Glutamatergic neuron (in vitro differentiated cells): ENCODE measurements at places on chromosomes 7 and 10. TPM values are rescaled to one million over a fixed set of nuclear protein-coding genes. Genes with fewer than 3 reads are reported as not detected.

Gene CYP3A5
- not detected for total RNA-seq

DNA sequence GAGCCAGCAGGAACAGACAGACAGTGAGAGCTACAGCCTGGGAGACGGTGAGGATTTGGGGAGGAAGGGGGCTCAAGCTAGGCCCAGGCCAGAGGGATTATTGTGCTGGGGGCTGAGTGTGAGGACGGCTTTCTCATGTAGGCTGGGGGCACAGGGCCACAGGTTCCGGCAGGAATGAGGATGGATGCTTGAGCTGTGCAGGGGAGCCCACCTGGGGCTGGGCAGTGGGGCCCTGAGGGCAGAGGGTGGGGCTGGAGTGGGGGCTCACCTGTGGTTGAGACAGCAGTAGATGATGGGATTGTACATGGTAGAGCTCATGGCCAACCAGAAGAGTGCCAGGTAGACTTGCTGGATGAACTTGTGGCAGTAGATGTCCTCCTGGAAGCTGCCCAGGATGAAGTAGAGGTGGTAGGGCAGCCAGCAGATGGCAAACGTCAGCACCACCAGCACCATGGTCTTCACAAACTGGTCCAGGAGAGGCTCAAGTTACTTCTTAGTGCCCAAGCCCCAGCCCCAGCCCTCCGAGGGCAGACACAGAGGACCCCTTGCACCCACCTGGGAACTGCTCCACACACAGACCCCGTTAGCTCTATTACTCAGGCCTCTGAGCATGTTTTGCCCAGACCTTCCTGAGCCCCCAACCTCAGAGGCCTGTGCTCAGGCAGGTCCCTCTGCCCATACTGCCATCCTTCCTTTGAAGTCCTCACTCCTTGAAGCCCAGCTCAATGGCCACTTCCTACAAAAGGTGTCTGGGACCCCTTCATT, 9.7 kb downstream of the TACR2 start:
- DNase-seq, result no peak

Gene SLC13A4
- total RNA-seq, result not detected

Gene ST8SIA6
- not detected for total RNA-seq

DNA sequence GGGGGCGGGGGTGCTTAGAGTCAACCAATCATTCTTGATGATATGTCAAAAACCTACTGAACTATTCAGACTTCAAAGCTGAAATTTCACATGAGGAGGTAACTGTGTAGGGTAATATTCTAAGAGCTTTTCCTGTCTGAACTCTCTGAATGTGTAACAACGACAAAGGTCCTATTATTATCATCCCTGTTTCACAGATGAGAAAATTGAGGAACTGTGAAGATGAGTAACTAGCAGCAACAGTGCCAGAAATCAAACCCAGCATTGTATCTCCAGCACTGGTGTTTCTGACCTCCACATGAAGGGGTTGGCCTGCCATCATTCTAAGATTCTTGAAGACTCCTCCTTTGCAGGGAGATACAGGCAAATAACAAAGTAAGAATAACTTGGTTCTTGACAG, 294.7 kb upstream of the AOAH start:
- no peak for DNase-seq

- DNase-seq, result no peak
Observed at GRCh38 chr7:82244947-82245517, 198.5 kb downstream of the CACNA2D1 start.

DNA sequence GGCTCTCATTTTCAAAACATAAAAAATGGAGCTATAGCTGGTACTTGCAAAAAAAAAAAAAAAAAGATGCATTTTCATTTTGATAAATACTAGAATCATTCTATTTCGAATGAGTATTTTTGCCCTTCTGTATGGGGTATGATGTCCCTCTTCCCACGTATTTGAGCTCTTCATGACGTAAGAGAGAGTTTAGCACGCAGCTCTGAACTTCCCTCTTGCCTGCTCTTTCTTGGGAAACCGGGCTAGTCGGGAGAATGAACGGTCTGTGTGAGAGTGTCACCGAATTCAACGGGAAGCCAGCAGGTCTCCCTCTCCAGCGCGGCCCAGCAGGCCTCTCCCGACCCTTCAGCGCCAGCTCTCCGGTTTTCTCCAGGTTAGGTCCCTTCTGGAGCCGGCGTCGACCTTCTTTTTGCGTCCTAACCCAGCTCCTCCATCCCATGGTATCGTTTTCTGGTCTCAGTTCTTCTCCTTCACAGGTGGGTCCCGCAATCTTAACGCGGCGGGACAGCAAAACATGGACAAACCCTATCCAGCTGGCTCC, 159.2 kb upstream of the PITRM1 start:
- DNase-seq, result no peak

Gene LYZL2
- not detected for total RNA-seq

DNA sequence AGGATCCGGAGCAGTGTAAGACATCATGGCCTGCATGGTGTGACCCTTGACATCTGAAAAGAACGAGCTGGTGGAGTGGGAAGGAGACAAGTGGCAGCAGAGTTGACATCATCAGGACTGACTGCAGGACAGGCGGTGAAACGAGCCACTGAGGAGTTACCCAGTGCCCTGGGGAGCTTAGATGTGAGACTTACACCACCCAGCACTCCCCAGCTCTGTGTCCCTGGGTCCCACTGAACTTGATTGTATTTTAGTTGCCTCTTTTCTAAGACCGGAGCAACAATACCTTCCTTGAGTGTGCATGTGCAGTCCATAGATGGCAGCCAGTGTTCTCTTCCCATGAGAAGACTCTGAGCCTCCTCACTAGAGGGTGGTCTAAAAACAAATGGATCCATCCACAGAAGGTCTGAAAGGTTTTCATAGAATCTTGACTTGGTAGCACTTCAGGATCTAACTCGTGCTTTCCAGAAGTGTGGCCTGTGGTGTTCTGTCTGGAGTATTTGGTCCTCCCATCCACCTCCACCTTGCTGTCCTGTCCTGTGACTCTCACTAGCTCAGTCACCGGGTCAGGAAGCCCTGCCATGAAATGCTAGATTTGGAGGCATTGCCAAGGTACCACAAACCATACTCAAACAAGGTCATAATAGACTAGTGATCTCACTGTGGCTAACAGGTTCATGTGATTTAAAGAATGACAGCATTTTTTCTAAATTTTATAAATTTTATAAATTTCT, 59.0 kb downstream of the IKZF1 start:
- no peak for DNase-seq

GRCh38 chr7:8125680-8126444, 136.1 kb downstream of the ICA1 start:
- no peak for DNase-seq

Gene GPR26
- 0.10 TPM for total RNA-seq

DNA sequence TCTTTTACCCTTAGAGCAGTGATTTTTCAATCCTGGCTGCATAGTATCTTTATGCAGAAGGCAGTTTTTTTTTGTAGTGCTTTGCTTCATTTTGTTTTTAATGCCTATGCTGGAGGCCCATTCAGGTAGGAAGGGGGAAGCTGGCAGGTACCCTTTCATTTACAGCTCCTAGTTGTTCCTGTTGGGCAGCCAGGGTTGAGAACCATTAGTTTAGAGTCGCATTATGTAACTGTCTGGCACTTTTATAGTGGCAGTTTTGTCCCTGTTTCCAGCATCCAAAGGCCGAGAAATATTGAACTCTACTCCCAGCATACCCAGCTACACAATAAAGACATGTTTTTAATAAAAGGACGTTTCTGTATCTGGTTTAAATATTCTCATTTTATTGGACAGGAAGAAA, 110.6 kb downstream of the CCDC3 start:
- no peak for DNase-seq

- no peak for DNase-seq
Observed at GRCh38 chr10:14035506-14035905, 295.2 kb downstream of the FRMD4A start.

Gene GALNT17
- 42.0 TPM for total RNA-seq

DNA sequence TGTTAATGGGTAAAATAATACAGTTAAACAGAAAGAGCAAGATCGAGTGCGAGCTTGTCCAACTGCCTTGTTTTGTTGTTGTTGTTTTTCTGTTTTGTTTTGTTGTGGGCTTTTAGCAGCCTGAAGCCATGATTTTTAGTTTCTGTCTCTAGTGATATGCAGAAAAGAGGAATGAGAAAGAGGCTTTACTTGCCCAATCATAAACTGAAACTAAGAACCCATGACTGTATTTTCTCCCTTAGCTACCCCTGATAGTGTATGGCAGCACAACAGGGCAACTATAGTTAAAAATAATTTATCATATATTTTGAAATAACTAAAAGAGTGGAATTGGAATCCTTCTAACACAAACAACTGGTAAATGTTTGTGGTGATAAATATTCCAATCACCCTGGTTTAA, 493.9 kb downstream of the GLRX3 start:
- no peak for DNase-seq

DNA sequence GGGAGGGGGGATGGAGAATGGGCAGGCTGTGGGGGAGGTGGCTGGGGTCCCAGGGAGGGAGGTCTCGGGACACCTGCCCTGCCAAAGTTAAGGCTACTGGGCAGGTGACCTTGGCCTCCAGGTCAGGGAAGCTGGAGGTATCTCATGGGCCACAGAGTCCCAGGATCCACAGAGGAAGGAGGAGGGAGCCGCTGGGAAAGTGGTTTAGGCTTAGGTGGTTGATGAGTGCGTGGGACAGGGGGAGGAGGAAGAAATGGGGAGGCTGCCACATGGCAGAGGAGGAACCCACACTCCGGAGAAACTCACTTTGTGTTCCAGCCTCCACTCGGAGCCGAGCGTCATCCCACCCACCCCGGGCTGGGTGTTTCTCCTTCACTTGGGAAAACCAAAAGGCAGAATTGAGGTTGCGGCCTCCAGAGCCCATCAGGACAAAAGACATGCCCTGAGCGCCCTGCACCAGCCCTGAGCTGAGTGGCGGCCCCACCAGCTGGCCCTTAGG, 46.1 kb downstream of the ASB13 start:
- no peak for DNase-seq

DNA sequence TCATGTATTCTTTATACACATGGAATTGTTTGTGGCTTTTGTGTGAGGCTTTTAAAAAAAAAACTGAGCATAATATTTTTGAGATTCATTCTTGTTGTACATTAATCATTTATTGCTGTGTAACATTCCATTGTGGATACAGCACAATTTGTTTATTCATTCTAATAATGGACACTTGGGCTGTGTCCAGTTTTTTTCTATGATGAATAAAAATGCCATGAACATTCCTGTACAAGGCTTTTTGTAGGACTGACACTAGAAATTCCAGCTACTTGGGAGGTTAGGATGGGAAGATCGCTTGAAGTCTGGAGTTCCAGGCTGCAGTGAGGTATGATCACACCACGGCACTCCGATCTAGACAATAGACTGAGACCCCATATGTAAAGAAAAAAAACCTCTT, 254.3 kb upstream of the CACNA2D1 start:
- DNase-seq, result no peak

DNA sequence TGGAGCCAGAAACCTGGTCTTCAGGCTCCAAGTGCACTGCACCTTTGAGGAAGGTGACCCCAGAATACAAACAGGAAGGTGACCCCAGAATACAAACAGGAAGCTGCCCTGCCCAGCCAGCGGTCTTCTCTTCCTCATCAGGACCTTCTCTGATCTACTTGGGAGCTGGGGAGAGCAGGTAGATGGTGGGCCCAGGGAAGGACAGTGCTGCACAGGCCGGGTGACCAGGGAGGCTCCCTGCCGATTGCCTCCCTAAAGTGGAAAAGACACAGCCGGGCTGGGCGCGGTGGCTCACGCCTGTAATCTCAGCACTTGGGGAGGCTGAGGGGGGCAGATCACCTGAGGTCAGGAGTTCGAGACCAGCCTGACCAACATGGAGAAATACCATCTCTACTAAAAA, 151.8 kb upstream of the CHST15 start:
- DNase-seq, result no peak

GRCh38 chr7:17948526-17949238, 8.4 kb upstream of the SNX13 start:
- DNase-seq, result no peak

DNA sequence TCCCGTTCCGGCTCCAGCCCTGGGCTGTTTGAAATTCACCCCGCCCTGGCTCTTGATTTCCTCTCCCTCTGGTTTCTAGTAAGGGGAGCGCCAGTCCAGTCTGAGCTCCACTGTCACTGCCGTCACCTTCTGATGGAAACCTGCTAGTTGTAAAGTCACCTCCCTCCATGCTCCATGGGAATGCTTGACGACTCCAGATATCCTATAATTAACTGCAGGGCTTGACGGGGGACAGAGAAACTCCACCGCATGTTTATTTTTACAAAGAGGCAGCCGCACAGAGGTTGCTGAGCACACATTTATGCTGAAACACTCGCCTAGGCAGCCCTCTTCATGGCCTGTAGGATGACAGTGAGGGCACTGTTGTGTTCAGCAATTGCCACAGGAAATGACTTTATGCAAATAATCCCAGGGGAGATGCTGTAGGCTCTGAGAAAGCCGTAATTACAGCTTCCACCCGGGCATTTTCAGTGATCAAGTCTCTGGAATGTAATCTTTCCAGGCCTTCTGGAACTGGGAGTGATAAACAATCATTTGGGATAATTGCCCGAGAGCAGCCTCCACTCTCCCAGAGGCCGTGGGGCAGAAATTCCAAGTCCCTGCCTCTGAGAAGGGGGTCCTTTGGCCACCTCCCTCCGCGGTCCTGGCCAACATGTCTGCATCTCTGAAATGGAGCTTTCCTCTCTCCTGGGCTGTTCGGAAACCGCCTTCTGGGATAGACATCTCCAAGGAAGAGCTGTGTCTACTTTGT, 300.5 kb downstream of the KLF6 start:
- DNase-seq, result no peak

Gene SPDYE8
- total RNA-seq, result not detected

DNA sequence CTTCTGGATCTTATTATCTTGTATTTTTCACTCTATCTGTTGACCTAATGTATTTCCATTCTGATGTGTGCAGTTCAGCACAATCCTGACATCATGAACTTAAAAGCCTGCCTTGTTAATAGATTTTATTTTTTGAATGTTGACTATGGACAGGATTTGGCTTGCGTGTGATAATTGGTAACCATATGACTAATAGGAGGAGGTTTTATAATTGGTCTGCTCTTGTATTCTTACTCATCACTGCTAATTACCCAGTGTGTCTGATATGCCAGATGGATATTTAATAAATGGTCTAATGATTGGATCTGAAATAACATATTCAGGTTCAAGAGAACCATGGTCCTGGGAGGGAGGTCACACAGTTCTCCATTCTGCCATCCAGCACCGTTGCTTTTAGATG, 45.9 kb downstream of the MTURN start:
- DNase-seq, result no peak

DNA sequence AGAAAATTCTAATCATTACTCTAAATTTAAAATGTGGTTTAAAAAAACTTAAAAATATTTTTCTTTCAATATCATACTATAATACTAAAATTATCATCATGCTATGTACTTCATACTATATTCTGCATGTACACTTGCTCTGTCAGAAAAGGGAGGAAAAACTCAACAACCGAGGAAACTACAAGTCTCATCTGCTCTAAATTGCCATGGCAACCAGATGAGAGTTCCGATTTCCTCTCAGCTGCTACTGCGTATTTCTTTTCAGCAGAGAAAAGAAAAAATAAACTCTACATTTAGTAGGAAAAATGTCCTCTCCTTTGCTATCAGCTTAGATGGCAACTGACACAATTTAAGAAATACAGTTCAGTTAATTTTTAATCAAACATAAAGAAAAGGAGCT, 178.9 kb downstream of the SRPK2 start:
- no peak for DNase-seq

Gene PPP1R9A
- 14.7 TPM for total RNA-seq

Gene TFR2
- total RNA-seq, result 5.1 TPM

- DNase-seq, result peak; percentile 52
Observed at GRCh38 chr10:72086466-72087391, 1.6 kb downstream of the SPOCK2 start.
